ENCODE measurements at places on chromosomes 7 and 10. TPM values are rescaled to one million over a fixed set of nuclear protein-coding genes. Genes with fewer than 3 reads are reported as not detected.

- DNase-seq = no peak
Observed at GRCh38 chr7:137890449-137890921, 43.7 kb upstream of the DGKI start.

DNA sequence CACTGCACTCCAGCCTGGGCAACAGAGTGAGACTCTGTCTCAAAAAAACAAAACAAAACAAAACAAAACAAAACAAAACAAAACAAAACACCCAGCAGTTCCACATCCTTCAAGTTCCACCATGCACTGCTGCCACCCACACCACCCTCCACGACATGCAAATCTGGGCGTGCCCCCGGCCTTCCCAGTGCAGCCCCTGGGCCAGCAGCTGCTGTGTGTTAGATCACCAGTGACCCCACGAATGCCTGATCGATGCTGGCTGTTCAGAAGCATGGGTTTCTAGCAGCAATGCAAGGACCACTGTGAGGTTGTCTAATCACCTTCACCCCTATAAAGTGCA lies 36.3 kb downstream of the ELFN1 start:
- no peak for DNase-seq

- DNase-seq = peak; percentile 65
Observed at GRCh38 chr7:136086712-136087111, 109.6 kb upstream of the MTPN start.

DNA sequence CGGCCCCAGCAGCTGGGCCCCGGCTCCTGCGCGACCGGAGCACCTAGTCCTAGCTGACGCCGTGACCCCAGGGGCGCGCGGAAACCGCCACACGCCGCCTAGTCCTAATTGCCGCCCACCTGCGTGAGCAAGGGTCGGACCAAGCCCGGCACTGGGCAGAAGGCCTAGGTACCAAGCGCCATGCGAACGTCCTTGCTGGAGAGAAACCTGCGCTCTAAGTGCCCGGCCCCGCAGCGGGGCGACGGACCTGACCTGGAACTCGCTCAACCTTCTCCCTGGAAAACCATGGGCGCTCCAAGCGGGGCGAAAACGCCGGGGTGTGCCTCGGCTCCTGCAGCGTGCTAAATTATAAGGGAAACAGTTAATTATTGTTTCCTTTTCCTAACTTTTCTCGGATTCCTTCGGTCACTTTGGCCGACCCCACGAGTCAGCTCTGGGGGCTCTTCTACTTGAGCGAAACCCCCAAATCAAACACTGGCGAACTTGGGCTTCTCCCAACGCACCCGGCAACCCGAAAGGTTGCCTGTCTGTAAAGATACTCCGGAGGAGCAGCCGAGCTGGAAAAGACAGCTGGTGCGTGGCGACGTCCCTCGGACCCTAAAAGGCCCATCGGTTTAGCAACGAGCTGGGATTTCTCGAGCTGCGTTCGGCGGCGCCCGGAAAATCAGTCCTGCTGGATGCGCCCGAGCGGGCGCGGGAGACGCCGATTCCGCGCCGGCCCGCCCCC lies 5.3 kb upstream of the EBF3 start:
- no peak for DNase-seq

DNA sequence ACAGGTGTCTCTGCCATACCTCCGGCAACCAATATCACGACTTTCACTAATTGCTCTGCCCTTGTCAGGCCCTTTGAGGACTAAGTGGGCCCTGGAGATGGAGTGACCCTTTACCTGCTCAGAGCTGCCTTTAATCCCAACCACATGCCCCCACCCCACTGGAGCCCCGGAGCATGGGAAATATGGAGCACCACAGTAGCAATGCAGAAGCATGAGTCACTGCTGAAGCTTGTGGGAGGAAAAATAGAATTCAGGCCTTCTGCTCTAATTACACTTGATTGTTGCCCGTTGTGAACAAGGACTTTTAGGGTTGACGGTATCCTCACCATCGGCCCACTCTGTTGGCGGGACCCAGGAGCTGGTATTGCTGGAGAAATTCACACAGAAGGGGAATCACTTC lies 52.5 kb upstream of the FRMD4A start:
- no peak for DNase-seq

DNA sequence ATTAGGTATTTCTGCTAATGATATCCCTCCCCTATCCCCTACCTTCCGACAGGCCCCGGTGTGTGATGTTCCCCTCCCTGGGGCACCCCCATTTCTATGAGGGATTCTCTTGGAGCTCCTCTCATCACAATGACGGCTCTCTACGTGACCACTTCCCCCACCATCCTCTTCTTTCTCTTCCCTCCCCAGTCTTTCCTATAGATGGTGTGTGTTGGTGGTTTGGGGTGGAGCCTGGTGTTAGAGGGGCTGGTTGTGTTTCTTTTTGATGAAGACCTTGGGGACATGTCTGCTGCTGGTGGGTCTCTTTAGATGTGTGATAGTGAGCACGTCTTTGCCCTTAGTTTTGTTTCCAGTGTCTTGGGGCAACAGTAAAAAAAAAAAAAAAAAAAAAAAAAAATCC lies 28.6 kb downstream of the RPS24 start:
- DNase-seq = no peak

- no peak for DNase-seq
Observed at GRCh38 chr10:124221356-124222317, 128.2 kb upstream of the CHST15 start.

DNA sequence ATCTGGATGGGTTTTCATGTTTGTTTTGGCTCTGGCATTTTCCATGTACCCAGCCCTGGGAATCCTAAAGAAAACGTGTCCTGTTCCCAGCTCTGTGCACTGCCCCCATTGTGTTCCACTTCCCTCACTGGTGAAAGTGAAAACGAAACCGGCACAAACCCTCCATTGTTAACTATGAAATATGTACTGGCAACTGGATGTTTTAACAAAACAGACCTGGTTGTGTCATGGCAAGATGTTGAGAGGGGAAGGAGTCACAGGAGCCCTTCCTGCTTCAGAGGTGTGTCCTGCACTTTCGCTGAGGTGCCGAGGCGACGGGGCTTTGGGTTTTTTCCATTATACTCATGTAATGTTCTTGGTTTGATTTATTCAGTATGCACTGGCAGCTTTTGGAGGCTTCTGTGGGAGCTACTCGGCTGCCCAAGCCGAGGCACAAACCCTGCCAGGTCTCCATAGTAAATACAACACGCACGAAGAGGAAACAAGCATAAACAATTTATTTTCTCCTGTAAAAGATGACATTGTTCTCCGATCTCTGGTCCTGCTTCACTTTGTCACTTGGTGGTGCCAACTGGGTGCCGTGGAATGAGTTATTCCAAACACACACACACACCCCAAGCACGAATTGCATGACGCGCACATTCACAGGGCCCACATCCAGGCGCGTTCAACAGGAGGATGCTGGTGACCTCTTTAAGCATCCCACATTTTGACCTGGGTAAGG lies 118.2 kb downstream of the CDK6 start:
- DNase-seq = peak; percentile 56

DNA sequence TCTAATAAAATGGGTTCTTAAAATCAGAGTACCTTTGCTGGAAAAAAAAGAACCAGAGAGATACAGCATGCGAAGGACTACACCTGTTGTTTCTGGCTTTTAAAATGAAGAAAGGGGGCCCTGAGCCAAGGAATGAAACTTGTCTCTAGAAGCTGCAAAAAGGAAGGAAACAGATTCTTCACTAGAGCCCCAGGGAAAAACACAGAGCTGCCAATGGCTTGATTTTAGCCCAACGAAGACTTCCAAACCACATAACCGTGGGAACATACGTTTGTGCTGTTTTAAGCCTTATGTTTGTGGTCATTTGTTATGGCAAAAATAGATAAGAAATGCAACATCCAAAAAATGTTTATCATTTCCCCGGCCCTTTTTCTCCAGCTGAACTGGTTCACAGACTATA lies 780.0 kb downstream of the SORCS1 start:
- DNase-seq = peak; percentile 11

DNA sequence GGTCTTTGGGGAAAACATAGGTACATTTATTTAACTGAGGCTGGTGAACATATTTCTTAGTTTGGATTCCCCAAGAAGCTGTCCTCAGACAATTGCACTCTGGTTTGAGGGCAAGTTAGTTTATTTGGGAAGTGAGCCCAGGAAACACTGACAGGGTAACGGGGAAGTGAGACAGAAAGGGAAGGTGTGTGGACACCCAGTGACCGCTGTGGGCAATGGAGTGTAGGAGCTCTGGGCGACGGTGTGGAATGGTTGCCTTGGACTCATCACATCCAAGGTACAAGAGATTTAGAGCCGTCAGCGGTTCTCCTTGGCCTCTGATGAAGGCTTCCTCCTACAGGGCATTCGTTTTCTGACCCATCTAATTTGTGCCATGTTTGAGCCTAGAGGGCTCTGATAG lies 7.1 kb downstream of the MRC1 start:
- DNase-seq = no peak

DNA sequence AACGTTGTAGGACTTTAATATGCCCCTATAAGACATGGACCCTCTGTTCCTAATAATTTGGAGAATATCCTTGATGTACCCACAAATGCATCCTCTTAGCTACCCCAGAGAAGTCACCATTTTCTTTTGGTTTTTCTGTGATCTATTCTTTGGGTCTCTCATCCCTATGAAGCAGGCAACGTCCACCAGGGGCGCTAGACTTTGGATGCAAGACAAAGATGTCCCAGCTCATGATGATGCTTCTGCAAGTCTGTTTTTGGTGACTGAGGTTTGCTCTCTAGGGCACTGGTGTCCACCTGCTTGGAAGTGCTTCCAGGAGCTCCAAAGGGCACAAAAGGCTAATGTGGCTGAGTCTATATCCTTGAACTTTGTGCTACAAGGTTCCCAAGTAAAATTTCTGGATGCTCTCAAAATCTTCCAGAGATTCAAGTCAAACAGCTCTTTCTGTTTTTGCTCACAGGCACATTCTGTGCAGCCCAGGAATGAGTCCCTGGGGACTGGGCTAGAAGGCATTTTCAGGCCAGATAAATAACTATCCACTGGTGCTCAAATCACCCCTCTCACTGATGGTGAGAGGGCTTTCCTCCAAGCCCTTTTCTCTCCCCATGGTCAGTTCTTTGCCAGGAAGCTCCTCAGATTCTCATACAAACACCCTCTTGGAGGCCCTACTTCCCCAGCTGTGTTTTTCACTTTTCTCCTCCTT lies 166.4 kb downstream of the C7orf25 start:
- DNase-seq = no peak

DNA sequence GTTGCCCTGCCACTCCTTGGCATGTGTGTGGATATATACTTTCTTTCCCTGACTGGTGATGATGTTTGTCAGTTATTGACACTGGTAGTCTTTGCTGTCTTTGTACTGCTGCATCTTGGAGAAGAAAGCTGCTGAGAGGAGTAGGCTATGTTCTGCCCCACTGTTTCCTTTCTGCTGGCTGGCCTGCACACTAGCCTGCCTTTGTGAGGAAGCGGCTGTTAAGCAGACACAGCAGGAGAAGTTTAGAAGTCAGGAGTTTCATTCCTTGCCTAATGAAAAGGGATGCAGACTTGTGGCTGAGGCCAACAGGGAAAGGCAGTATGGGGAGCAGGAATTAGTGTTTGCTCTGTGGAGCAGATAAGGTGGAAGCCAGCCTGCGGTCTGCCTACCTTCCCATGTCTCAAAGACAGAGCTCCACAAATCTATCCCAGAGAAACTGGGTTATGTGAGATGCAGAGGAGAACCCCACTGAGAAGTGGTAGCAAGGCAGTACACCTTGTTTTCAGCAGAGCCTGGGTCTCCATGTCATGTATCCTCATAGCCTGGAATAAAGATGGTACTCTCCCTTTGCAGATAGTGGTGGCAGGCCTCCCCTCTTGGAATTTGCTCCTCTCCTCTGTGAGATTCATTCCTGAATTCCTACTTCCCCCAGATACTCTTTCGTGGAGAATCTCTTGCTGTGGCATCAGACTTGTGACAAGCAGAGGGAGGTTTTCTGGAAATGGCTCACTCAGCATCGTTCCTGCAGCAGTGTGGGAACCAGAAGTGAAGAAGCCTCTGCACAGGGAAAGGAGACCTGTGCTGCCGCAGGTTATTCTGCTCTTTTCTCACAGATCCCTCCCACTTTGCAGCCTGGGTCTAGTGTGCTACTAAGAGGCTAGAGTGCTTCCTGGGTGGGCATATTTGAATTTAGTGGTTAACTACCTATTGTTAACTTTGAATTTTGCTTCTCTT lies 130.2 kb downstream of the LRRC4 start:
- no peak for DNase-seq

- no peak for DNase-seq
Observed at GRCh38 chr10:34808801-34809745, 6.0 kb downstream of the PARD3 start.

- DNase-seq = peak; percentile 7
Observed at GRCh38 chr10:93165367-93165766, 91.7 kb downstream of the CYP26A1 start.

- DNase-seq = no peak
Observed at GRCh38 chr7:11776039-11776438, 56.0 kb downstream of the THSD7A start.

DNA sequence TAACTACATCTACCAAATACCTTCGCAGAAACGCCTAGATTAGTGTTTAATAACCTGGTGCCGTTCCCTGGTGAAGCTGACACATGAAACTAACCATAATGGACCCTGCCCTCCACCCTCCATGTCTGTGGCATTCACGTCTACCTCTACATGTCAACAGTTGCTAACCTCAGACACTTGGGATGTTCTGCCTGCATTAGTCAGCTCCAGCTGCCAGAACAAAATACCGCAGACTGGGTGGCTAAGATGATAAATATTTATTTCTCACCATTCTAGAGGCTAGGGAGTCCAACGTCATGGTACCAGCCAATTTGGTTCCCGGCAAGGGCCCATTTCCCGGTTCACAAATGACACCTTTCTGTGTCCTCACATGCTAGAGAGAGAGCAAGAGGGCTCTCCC lies 118.5 kb upstream of the CHST15 start:
- peak; percentile 41 for DNase-seq

DNA sequence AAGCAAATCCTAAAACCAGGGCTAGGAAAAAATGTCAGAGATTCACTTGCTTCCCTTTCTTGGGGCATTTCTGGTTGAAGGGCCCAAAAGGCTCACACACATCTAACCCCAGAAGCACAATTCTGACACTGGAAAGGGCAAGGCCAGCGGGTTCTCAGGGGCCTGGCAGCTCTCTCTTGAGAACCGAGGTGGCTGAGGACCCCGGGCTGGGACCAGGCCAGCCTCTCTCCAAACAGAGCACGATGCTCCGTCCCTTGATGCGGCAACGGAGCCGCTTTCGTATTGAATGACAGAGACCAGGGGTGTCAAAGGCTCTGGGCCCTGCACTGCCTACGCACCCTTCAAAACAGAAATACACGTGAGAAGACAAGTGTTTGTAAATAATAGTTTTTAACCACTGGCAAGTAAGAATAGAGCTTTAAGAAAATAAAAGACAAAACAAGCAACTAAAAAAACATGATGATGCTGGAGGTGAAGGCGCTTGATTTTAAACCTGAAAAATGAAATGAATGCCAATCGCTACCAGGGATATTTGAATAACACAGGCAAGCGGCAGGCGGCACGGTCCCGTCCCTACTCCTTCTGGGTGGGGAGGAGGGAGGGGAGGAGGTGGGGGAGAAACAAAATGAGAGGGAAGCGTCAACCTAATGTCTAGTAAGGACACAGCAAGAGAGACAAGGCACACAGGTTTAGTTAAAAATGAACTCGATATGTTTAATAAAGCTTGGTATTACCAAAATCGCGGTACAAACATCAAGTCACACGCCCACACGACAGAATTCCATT lies 68.0 kb downstream of the SLC29A4 start:
- no peak for DNase-seq

- no peak for DNase-seq
Observed at GRCh38 chr7:22771194-22771871, 44.3 kb downstream of the IL6 start.

CTNNA3 gene
- 1.1 TPM for total RNA-seq

EPHB6 gene
- 3.6 TPM for total RNA-seq

POT1 gene
- 47.3 TPM for total RNA-seq

MUC12 gene
- not detected for total RNA-seq

HMX3 gene
- total RNA-seq = 5.0 TPM

CFAP58 gene
- 0.20 TPM for total RNA-seq

CC2D2B gene
- not detected for total RNA-seq

All from MG63 (cell line).